Thoracic aorta (tissue), 2 donors: ENCODE measurements at places on chromosomes 4 and X.

- H3K27ac ChIP-seq = no peak overlapping the region
- no peak for DNase-seq
- no peaks in the 10 kb centered on the region for H3K36me3 ChIP-seq
- no peak overlapping the region for H3K4me3 ChIP-seq
These were observed 15.8 kb downstream of the BCAP31 start for GRCh38 chrX:153708415-153708814.

GRCh38 chr4:21522296-21522695 is 426.3 kb downstream of the KCNIP4 start:
- H3K27ac ChIP-seq = no peak overlapping the region
- no peak overlapping the region for H3K4me3 ChIP-seq
- DNase-seq = no peak
- no peaks in the 10 kb centered on the region for H3K36me3 ChIP-seq

DNA sequence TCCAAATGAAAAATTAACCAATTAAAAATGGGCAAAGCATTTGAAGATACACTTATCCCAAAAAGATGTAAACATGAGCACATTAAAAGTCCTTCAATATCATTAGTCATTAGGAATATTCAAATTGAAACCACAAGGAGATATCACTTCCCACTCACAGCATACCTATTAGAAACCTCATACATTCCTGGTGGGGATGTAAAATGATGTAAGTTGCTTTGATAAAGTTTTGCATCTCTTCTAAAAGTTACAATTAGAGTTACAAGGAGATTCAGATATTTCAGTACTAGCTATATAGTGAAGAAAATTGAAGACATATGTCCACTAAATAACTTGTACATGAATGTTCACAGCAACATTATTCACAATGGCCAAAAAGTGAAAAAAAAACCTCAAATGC is 1109.3 kb upstream of the LCORL start:
- no peak overlapping the region for H3K27ac ChIP-seq
- H3K4me3 ChIP-seq = no peak overlapping the region
- no peaks in the 10 kb centered on the region for H3K4me1 ChIP-seq
- no peak for DNase-seq
- H3K36me3 ChIP-seq = no peaks in the 10 kb centered on the region

GRCh38 chr4:5511791-5512190 is 196.6 kb downstream of the EVC2 start:
- no peak overlapping the region for H3K27ac ChIP-seq
- H3K4me3 ChIP-seq = no peak overlapping the region
- DNase-seq = no peak
- H3K4me1 ChIP-seq = no peaks in the 10 kb centered on the region
- no peaks in the 10 kb centered on the region for H3K27me3 ChIP-seq
